Urinary bladder (tissue), 4 donors: ENCODE measurements at places on chromosomes 12 and 14. TPM values are rescaled to one million over a fixed set of nuclear protein-coding genes. Genes with fewer than 3 reads are reported as not detected.

GRCh38 chr14:84783511-84783910 lies 746.4 kb upstream of the FLRT2 start:
- DNase-seq, result no peak

DNA sequence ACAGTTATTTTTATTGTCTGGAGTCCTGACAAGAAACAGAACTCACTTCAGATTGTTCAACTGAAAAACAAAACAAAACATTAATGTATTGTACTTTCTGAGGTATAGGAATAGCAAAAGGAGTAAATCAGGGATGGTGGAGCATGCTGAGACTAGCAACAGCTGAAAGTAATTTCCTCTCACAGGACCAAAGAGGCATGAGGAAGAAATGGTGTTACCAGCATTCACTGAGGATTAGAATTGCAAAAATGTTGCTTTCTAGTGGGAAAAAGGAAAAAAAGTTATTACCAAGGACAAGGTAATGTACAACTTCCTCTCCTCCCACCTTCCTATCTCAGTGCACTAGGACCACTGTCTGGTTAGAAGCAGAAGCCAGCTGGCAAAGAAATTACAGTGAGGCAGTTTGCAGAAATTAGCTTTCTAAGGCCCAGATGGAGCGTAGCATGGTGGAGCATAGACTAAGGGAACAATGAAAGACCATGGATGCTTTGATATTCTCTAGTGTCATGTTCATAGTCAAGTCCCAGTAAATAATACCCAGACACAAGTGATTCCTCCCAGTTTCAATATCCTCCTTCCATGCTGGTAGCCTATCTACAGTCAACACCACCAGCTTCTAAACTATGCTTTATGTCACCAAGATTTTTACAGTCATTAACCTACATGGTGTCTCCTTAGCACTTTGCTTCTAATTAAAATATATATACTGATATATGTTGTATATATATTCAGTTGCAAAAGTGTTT lies 133.7 kb upstream of the DCN start:
- no peak for DNase-seq

DNA sequence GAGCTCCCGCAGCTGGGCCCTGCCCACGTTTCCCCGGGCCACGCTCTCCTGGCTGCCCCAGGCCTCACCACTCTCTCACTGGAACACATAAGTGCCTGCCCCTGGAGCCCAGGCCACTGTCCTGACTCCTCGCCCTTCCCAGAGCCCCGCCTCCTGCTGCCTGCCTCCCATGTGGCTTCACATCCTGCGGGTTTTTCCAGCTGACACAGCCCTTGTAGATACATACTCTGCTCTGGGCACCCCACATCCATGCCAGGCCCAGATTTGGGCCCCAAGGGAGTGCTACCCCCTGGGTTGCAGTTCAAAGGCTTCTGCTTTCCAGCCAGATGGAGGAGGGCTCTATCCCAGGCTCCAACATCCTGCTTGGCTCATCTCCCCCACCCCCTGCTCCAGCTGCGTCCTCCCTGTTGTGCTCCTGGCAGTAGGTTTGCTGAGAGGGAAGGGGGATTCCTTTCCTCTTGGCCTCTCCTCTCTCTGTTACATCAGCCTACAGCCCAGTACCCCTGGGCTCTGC lies 60.1 kb downstream of the TSPAN9 start:
- no peak for DNase-seq

The CRADD gene
- 22.7 TPM for total RNA-seq

The TMPRSS12 gene
- total RNA-seq, result not detected

DNA sequence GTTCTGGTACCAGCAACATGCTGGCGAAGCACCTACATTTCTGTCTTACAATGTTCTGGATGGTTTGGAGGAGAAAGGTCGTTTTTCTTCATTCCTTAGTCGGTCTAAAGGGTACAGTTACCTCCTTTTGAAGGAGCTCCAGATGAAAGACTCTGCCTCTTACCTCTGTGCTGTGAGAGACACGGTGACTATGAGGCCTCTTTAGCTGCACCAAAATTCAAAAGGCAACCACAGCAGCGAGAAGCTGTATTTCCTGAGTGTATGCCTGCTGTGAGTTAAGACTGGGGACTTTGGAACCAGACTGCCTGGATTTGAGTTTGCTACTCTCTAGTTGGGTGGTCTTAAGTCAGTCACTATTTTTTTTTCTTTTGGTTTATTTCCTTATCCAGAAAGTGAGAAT lies 8.7 kb upstream of the OR10G2 start:
- DNase-seq, result no peak

- DNase-seq, result no peak
Observed at GRCh38 chr12:82966001-82966559, 279.4 kb downstream of the TMTC2 start.

The MYL6 gene
- total RNA-seq, result 2,133 TPM

DNA sequence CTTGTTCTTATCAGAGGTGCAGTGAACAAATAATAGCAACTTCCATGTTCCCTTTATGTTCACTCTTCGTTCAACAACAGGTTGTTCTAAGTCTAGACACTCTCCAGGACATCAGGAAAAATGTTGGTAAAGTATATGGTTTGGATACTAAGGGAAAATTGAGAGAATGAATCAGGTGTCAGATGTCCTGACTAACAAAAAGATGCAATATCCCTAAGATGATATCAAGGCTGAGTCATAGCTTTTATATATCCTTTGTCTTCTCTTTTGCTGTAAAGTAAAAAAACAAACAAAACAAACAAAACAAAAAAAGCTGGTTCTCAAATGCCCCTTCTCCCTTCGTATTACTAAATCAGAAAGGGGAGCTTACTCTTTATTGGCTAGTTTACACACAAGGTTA lies 11.1 kb downstream of the GLIPR1L1 start:
- no peak for DNase-seq

The RERG gene
- 38.4 TPM for total RNA-seq

GRCh38 chr14:98227000-98227726 lies 1044.8 kb downstream of the BCL11B start:
- DNase-seq, result no peak

The OR11H7 gene
- not detected for total RNA-seq

The LRRC43 gene
- total RNA-seq, result not detected

DNA sequence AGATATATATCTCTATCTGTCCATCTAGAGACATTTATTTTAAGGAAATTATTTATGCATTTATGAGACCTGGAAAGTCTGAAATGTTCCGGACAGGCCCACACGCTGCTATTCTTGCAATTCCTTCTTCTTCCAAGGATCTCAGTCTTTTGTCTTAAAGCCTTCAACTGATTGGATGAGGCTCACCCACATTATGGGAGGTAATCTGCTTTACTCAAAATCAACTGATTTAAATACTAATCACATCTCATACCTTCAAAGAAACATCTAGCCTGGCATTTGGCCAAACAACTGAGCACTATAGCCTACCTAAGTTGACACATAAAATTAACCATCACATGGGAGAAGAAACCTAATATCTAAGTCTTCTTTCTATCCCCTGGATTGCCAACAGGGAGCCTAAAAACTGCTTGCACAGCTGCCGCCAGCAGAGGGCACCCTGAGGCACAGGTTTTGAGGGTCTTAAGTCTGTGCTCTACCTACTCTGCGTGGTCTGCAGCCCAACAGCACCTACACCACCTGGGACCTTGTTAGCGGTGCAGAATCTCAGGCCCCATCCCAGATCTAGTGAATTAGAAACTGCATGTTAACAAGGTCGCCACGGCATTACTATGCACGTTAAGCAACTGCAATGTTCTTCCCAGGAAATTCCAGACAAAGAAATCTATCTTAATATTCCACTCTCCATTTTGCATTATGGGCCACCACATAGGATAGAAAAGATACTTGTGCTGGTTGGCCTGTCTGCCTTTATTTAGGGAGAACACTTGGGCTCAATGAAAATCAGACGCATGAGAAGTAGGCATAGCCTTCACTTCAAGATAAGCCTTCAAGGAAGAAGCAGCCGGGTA lies 249.7 kb downstream of the FOXG1 start:
- DNase-seq, result no peak

GRCh38 chr12:94952325-94952724 lies 51.2 kb downstream of the NDUFA12 start:
- DNase-seq, result no peak

GRCh38 chr14:22163051-22163450 lies 426.0 kb downstream of the DAD1 start:
- DNase-seq, result no peak

GRCh38 chr12:97595426-97595831 lies 132.8 kb downstream of the RMST start:
- DNase-seq, result no peak

The ARHGDIB gene
- total RNA-seq, result 56.6 TPM

DNA sequence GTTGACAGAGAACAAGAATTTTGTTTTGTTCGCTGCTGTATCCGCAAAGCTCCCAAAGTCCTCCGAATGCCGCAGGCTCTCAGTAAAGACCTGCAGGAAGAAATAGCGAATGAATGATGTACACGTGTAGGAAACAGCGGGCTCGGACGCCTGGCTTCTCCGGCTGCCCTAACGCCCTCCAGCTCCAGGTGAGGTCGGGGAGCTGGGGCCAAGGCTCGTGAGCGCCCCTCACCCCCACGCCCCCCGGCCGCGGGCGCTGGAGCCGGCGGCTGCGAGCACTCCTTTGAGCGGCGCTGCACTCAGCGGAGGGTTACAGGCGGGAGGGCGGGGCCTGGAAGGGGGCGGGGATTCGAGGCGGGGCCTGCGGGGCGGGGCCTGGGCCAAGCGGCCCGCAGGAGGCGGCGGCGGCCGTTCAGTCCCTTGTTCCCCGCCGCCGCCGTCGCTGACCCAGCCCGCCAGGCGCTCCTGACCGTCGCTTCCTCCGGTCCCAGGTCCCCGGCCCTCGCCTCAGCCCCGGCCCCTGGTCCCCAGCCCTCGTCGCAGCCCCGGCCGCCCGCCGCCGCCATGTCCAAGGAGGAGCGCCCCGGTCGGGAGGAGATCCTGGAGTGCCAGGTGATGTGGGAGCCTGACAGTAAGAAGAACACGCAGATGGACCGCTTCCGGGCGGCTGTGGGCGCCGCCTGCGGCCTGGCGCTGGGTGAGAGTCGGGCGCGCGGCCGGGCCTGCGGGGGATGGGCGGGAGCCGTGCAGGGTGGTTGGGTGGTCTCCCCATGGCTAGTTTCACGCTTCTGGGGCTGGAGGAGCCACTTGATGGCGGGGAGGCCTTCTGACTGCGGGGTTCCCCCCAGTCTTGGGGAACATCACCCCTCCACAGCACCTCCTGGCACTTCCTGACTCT lies at the start of gene AACS:
Gene AACS, plus strand, starts transcription at position 415 of the 898 bp plus-strand sequence. Its CDS starts 150 bp downstream, at position 565.
- DNase-seq, result peak; percentile 21

GRCh38 chr14:90356925-90357324 lies 25.2 kb upstream of the NRDE2 start:
- no peak for DNase-seq

The TDRD9 gene
- 0.95 TPM for total RNA-seq
